NCI-H1092 (cell line): ENCODE measurements at places on chromosomes 3 and 15.

DNA sequence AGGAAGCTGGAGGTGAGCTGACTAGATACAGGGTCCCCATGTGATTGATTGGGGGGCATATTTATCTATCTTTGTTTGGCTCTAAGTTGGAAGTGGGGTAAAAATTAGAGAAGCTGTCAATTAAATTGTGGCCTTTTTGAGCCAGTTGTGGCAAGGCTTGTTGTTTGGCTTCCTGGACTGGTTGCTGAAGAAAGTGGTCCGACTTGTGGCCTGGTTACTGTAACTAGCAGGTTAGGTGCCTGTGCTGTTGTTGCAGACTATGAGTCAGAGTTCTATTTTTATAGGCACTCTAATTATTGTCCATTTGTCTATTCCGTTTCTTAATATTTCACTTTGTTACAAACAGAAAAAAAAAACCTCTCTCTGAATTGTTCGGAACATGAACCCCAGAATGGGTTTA lies 129.1 kb upstream of the CNTN6 start:
- no peak for DNase-seq

DNA sequence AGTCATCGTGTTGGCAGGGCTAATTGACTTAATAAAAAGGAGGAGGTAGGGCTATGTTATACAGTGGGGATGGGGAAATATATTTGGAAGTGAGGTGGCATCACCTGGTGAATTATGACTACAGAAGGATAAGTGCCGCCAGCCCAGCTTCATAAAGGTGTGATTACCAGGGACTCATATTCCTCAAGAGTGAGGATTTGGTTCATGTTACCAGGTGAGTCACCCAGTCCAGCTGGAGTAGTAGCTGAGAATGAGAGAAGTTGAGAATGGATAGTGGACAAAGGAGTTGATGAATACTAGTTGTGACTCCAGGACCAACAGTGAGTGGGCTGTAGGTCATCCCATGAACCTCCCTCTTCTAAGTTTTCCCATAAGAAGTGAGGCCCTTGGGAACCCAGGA lies 143.0 kb upstream of the GALNT15 start:
- no peak for DNase-seq

- no peak for DNase-seq
These were observed 280.7 kb downstream of the NFKBIZ start for GRCh38 chr3:102129760-102130608.

- DNase-seq: no peak
These were observed 31.7 kb downstream of the GPR149 start for GRCh38 chr3:154398084-154398967.

GRCh38 chr3:73141525-73141924 lies 80.1 kb downstream of the EBLN2 start:
- DNase-seq: no peak

DNA sequence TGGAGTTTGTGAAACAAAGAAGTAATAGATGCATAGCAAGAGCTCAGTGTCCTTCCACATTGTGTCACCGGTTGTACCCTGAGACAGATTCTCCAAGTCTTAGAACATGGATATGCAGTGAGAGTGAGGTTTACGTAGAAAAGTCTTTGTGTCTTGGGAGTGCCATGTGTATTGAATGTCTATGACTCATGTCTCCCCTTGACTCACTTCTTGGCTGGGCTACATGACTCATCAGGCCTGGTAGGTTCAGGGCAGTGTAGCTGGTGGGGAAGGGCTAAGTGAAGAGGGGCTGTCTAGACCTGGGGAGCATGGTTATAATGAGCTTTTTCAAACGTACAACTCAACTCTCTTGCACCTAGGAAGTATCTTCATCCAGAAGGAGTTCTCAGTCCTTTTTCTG lies 167.4 kb downstream of the GAP43 start:
- DNase-seq: no peak

GRCh38 chr3:8713901-8714759 lies 19.5 kb upstream of the CAV3 start:
- DNase-seq: no peak

DNA sequence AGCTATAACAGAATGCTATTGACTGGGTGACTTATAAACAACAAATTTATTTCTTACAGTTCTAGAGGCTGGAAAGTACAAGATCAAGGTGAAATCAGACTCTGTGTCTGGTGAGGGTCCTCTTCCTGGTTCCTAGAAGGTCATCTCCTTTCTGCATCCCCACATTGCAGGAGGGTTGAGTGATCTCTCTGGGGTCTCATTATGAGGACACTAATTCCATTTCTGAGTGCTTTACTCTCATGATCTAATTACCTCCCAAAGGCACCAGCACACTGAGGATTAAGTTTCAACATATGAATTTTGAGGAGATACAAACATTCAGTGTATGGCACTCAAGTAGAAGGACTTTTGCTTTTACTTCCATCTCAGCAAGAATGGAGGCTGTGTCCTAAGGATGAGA lies 534.1 kb upstream of the KCNMB2 start:
- no peak for DNase-seq

DNA sequence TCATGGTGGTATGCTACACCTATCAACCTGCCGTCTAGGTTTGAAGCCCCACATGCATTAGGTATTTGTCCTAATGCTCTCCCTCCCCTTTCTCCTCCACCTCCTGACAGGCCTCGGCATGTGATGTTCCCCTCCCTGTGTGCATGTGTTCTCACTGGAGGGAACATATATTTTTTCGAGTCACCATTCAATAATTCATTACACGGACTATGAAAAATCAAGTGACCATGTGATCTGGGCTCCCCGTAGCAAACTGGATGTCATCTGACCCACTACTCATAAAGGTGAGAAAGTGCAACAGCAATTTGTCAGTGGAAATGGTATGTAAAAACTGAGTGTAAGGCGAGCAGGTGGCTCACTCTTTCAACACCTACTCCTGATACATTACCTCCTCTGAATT lies 224.3 kb upstream of the RASGRP1 start:
- DNase-seq: no peak

GRCh38 chr15:97978401-97979139 lies 18.1 kb downstream of the ARRDC4 start:
- DNase-seq: no peak
